Right lobe of liver (tissue), 6 donors: ENCODE measurements at places on chromosomes 2 and 18. TPM values are rescaled to one million over a fixed set of nuclear protein-coding genes. Genes with fewer than 3 reads are reported as not detected.

DNA sequence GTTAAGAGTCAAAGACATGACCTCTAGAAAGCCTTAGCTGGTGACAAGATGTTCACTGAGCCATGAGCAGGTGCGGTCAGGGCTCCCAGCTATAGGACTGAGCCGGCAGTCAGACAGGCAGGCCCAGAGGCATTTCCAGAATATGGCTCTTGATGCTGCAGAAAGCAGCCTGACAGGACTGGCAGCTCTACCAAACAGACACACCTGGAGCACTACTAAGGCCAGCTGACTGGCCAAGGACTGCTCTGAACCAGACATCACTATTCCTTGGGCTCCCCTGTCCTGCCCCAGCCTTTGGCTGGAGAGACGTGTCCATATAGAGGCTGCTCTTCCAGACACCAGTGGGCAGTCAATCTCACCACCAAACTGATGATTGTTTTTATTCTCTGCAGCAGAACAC is 98.8 kb downstream of the RIF1 start:
- no peak for DNase-seq

Gene DHRS9
- 0.61 TPM for total RNA-seq

DNA sequence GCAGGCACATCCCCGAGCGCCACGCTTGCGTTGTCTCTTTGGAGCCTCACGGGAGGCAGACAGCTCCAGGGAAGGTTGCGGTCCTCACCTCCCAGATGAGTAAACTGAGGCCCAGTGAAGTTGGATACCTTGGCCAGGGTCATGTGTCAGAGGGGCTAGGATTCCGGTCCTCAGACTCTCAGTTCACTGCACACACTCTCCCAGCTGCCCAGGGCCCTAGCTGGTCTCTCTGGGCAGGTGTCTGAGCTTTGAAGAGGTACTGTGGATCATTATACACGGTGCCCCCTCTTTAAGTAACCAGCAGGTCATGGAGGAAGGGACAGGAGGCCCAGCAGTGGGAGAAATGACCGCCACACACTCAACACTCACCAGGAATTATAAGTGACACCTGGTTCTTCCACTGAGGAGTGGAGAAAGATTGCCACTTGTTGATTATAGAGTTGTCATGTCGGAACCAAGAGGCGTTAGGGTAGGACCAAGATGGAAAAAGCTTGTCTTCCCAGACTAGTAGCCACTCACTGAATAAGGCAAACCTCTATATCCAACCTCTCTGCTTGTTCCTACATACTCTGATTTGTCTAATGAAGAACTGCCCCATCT is 588 bp downstream of the TMEM214 start:
- DNase-seq, result no peak

DNA sequence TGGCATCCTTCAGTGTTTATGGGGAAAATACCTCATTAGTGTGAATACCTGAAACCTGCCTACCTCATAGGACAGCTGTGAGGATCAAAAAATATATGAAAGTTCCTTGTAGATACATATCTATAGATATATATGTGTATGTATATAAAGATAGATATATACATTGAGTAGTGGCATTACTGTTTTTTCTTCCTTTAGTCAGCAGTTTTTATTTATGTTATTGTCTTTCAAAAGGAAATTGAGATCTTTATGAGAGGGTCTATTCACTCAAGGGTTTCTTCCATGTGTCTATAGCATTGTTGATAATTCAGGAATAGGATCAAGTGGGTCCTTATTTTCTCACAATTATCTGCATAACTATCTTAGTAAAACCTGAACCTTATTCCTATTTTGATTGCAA is 6.6 kb downstream of the RMP24 start:
- DNase-seq, result no peak

Gene EFR3B
- total RNA-seq, result 0.12 TPM

- no peak for DNase-seq
These were observed 20.5 kb downstream of the RAB11FIP5 start for GRCh38 chr2:73092146-73092783.

DNA sequence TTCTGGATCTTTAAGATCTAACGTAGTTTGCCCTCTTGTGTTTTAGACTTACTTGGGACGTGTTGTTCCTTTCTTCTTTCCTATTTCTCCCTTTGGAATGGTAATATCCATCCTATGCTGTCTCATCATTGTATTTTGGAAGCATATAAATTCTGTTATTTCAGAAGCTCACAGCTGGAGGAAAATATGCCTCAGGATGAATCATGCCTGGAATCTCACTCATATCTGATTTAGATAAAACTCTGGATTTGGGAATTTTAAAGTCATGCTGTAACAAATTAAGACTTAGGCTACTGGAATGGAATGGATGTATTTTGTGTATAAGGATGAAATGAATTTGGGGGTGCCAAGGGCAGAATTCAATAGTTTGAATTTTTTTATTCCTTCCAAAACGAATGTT is 245.2 kb upstream of the GULP1 start:
- no peak for DNase-seq

- DNase-seq, result no peak
These were observed 77.0 kb upstream of the LYPD1 start for GRCh38 chr2:132747046-132747445.

Gene CCDC148
- 0.13 TPM for total RNA-seq

Gene TGFA
- 2.1 TPM for total RNA-seq

Gene ALPP
- not detected for total RNA-seq

Gene SEPTIN10
- 52.8 TPM for total RNA-seq

DNA sequence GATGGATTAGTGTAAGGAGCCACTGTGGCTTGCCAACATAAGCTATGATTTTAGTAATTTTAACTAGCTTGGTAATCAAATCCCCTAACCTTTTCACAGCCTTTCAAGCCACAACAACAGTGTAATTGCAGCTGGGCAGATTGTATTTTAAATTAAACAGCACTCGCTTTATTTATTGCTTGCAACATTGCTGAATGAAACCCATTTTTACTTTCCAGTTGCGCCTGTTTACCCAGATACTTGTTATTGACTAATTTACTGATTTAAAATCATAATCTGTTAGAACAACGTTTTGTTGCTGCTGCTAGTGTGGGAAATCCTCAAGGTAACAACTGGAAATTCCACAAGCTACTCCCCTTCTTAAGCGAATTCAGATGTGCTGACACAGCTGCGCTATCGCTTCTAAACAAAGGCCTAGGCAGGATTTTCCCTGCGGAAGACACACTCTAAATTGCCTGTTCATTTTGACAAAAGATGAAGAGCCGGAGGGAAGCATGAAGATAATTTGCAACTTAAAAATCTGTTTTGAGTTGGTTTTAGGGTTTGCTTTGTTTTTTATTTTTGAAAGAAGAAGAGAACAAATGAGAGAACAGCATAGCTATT is 283.9 kb downstream of the ALPK2 start:
- no peak for DNase-seq

DNA sequence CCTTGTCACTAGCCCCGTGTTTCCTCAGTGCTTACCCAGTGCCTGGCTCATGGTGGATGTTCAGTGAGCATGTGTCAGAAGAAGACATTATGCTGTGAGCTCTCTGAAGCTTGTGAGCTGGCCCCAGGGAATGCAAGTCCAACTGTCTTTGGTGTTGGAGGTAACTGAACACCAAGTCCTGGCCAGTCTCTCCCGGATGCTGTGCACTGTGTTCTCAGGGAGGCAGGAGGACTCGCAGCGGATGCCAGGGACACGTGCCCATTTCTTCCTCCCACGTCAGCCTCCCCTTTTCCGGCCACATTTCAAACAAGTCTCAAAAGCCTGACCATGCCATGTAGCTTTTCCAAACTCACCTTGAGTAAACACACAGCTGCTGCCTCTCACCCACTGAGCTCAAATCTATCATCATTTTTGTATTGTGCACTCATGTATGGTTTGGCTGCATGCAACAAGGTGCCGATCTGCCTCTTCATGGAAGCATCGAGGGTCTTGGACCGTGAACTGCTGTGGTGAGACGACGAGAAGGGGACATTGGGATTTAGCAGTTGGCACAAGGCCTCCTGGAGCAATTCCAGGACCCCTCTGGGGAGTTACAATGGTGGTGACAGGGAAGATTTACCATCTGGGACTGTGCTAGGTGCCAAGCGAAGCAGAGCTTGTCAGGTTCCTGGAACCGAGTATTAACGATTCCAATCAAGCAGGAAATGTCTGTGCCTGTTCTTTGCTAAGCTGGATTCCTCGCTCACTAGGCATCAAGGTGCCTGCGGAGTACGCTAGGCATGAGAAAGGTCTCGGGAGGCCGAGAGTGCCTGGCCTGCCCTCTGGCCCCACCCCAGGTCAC is 44.4 kb upstream of the MGAT4A start:
- no peak for DNase-seq

Gene DCDC2C
- not detected for total RNA-seq

DNA sequence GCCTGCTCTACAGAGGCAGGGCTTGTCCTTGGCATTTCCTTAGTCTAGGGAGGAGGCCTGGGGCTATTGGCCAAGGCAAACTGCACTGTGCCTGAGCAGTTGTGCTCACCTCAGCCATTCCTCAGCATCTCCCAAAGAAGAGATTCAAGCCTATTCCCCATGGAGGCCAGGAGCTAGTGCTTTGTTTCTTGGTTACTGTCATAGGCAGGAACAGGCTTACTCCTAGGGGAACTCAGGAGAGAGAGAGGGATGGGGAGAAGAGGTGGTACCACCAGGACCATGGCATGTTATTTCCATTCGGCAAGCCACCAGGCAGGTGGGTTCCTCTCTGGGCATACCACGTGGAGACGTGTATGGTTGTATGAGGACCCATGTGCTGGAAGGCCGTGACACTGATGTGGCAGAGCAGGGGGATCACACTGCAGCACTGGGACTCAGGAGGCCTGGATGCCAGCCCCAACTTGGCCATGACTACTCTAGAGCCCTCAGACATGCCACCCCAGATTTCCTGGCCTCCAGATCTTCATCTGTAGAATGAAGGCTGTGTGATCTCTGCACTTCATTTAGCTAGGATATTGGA is 233.7 kb downstream of the LOXHD1 start:
- DNase-seq, result no peak

- DNase-seq, result no peak
These were observed 57.0 kb upstream of the NOL4 start for GRCh38 chr18:34281722-34282121.

Gene GPR155
- total RNA-seq, result 7.3 TPM

GRCh38 chr2:220894069-220894468 is 678.0 kb downstream of the EPHA4 start:
- DNase-seq, result no peak

DNA sequence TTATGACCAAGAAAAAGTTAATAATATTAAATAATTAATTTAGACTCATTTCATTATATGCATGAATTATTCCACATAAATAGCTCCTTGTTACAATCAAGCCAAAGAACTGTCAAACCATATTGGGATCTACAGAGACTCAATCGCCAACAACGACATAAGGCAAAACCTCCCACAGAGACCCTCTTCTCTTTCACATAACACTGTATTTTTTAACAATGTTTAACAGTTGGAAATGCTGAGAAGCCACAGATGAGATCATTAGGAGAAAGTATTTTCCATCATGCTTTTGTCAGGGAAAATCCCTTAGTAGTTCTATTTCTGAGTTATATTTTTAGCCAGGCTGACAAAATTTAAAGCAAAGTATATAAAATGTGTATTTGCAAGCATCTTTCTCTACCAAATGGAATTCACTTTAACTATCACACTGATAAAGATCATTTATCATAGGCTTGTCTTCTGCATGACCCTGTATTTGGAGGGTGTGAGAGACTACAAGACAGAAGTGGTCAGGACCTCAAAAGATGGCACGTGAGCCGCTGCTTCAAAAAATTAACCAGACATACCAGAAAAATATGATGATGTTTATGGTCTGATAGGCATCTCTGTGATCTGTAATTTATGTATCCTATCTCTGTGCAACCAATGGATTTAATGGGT is 383.8 kb downstream of the NRXN1 start:
- no peak for DNase-seq

DNA sequence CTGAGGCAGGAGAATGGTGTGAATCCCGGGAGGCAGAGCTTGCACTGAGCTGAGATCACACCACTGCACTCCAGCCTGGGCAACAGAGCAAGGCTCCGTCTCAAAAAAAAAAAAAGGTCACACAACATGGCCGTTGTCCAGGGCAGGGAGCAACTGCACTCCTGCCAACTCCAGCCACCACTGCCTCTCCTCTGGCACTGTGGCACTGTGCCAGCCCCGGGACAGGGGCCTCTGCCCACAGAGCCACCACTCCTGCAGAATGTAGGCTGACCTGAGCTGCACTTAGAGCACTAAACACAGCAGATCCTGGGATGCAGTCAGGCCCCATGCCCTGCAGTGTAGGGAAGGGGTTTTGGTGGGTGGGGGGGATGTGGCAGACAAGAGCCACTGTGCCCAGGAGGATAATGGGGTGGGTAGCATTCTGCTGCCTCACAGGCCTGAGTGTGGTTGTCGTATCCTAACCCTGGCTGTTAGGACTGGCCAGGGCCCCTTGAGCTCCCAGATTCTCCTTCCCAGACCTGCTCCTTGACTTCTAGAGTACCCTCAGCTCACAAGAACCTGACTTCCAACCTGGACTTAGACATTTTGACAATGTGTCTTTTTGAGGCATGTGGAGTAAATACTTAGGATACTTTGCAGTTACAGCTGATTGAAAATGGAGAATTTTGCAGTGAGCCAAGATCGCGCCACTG is 69.4 kb upstream of the SH3RF3 start:
- peak; percentile 86 for DNase-seq

Gene NEUROD1
- not detected for total RNA-seq

GRCh38 chr2:56127463-56128152 is 56.2 kb upstream of the CCDC85A start:
- no peak for DNase-seq

DNA sequence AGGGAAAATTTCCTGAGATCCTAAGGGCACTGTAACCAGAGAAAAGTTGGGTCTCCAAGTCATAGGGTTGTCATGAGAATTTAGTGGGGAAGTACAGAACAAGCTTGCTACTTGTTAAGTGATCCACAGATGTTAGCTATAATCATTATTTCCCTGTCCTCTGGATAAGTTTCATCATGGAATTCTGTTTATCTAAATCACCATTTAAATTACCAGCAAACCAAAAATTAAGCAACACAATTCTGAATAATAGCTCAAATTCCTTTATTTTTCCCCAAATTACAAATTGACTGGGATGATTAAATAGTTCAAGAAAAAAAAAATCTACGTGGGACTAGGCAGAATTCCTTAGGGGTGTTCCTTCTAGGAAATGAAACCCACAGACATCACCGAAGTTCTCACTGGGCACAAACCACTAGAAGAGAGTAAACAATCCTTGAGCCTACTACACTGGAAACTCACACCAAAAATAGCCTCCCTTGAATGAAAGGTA is 159.5 kb downstream of the COL6A3 start:
- no peak for DNase-seq

DNA sequence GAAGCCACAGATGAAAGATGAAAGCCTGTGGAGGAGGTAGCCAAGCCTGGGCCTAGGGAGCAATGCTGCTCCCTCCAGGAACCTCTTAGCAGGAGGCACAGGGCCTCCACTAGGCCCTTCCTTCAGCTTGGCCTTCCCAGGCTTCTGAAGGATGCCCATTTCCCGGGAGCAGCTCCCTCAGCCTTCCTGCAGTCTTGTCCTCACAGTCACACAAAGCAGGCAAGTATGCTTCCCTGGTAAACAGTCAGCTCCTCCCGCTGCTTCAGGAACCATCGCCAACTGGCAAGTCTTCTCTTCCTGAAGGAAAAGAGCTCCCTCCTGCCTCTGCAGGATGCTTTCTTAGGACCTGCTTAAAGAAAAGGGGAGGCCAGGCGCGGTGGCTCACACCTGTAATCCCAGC is 53.2 kb downstream of the SMAD7 start:
- peak; percentile 42 for DNase-seq

GRCh38 chr18:35464831-35465279 is 32.9 kb downstream of the INO80C start:
- no peak for DNase-seq

- DNase-seq, result no peak
These were observed 21.6 kb downstream of the SESTD1 start for GRCh38 chr2:179243046-179243445.

GRCh38 chr2:180905002-180905401 is 75.4 kb upstream of the UBE2E3 start:
- DNase-seq, result no peak
